ENCODE measurements at places on chromosomes 12 and 14.

GRCh38 chr12:124242529-124243065 is 52.3 kb upstream of the RFLNA start:
- DNase-seq, result no peak

DNA sequence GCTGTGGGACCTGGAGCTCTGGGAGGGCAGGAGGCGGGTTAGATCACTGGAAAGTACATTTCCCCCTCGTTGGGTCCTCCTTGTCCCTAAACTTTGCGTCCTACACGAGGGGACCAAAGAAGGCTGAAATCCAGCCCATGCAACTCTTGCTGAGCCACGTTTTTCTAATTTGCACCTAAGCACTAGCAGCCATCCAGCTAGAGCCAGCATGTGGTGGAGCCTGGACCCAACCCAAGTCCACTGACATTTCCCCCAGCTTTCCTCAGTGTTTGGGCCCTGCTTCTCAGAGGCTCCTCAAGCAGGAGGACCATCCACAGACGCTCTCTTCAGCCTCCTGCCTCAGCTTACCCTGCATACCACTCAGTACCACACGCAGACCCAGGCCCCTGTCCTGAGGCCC is 49.7 kb downstream of the TSPAN11 start:
- DNase-seq, result no peak

GRCh38 chr12:103470664-103471063 is 25.1 kb downstream of the C12orf42 start:
- DNase-seq, result no peak

GRCh38 chr12:82363990-82364389 is 5.7 kb downstream of the METTL25 start:
- DNase-seq, result no peak

GRCh38 chr12:72369423-72369959 is 97.3 kb downstream of the TRHDE start:
- no peak for DNase-seq

DNA sequence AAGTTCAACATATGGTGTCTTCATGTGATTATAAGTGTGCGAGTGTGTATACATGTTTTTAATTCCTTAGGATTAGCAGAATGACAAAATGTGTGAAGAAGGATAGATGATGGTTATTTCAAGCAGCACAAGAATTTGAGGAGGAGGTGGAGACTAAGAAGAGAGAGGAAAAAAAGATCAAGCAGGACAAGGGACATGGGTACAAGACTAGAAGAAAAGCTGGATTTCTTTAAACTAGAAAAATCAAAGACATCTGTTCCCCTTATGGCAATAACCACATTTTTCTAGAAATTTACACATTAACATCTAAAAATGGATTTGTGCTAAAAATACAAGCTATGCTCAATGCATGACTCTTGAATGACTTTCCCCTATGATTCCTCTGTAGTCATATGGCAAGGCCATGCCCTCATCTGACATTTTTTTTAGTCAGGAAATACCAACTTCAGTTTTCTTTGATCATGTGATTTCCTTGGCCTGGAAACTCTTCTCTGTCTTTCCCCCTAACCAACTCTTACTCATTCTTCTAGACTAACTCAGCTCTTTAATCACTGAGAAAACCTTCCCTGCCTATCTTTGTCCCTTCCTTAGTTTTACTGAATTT is 435.8 kb downstream of the NRXN3 start:
- DNase-seq, result no peak

- DNase-seq, result no peak
Observed at GRCh38 chr12:15700595-15700994, 88.6 kb downstream of the EPS8 start.

- no peak for DNase-seq
Observed at GRCh38 chr12:82896979-82897378, 210.3 kb downstream of the TMTC2 start.

GRCh38 chr12:4153343-4153892 is 120.1 kb upstream of the CCND2 start:
- DNase-seq, result no peak

- DNase-seq, result no peak
Observed at GRCh38 chr14:89853936-89854693, 100.4 kb downstream of the EFCAB11 start.

- no peak for DNase-seq
Observed at GRCh38 chr14:77203611-77204458, 22.2 kb downstream of the TMEM63C start.

DNA sequence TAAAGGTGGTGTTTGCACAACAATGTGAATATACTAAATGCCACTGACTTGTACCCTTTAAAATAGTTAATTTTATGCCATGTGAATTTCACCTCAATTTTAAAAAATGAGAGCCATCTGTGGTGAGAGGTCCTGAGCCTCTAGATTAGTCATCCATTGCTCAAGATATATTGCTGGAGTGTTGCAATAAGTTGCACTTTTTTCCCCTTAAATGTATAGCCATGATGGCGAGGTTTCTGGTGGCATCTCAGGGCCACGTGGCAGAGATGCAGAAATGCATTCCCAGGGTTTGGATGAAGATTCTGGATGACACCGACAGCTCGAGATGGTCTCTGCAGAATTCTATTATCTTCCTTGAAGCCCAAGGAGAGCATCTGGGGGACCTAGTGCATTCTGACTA is 153.7 kb downstream of the AACS start:
- DNase-seq, result no peak

GRCh38 chr12:80313209-80313608 is 130.8 kb upstream of the PTPRQ start:
- DNase-seq, result no peak

- DNase-seq, result no peak
Observed at GRCh38 chr12:111867531-111867930, 25.5 kb downstream of the MAPKAPK5 start.

DNA sequence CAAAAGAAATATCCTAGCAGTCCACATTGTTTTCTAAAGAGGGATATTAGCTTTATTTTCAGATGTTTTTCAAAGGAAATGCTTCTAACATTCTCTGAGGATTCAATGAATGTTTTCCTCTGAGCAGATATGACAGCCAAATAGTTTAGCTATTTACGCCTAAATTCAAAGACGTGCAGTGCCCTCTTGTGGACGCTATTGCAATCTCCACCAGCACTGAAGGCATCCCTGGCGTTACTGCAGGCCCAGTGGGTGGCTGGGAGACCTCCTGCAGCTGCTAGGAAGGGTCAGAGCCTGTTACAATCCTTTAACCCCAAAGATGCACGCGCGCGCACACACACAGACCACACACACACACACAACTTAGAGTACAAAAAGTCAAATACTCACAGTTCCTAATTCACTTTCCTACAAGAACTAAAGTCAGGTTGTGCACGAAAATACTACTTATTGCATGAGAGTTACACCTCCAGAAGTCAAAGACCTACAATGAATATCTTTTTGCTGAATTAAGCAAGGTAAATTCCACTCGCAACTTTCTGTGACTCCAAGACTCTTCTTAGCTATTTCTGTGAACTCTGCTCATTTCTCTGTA is 589.3 kb upstream of the TMEM132C start:
- DNase-seq, result peak; percentile 89

DNA sequence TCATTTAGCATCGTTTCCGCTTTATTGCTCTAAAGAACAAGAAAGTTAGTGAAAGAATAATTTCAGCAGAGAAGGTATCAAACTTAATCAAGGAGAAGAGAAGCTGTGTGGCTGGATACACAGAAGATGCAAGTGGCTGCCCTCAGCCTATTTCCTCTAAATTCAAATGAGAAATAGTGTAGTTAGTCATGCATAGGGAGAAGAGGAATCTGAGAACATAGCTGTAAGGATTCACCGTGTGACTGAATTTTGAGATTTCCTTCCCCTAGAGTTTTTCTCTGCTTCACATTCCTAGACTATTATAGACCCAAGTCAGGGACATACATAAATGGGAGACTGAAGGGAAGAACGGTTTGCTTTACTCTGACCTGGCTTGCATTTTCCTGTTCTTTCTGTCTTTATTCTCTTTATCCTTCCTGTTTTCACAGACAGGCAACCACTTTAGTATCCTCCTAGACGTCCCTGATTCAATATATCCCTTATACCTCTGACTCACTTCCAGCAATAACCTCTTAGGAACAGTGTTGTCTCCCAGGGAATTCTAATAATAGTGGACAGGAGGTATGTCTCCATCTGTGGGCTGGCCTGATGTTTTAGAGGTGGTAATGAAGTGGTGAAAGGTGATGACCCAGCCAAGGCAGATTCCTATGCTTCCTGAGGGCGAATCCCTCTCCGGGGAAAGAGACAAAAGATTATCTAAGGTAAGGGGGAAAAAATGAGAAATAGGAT is 7.0 kb downstream of the RNASE10 start:
- DNase-seq, result no peak

- DNase-seq, result no peak
Observed at GRCh38 chr12:66371982-66372381, 69.7 kb downstream of the HELB start.

DNA sequence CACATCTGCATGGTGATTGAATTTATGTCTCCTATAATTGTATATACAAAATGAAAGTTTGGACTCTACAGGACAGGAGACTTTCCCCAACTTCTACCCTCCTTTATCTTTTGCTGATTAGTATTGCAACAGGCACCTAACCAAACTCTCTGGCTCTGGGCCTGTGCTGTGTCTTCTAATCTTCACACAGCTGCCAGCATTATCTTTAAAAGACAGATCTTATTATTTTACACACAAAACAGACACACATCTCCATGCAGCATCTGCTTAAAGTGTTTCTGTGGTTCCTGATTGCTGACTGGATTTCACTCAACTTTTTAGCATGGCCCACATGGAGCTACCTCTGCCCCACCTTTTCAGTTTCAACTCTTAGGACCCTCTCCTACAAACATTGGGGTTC is 154.9 kb upstream of the PELI2 start:
- no peak for DNase-seq

GRCh38 chr14:80208461-80208860 is 2.8 kb downstream of the DIO2 start:
- no peak for DNase-seq

DNA sequence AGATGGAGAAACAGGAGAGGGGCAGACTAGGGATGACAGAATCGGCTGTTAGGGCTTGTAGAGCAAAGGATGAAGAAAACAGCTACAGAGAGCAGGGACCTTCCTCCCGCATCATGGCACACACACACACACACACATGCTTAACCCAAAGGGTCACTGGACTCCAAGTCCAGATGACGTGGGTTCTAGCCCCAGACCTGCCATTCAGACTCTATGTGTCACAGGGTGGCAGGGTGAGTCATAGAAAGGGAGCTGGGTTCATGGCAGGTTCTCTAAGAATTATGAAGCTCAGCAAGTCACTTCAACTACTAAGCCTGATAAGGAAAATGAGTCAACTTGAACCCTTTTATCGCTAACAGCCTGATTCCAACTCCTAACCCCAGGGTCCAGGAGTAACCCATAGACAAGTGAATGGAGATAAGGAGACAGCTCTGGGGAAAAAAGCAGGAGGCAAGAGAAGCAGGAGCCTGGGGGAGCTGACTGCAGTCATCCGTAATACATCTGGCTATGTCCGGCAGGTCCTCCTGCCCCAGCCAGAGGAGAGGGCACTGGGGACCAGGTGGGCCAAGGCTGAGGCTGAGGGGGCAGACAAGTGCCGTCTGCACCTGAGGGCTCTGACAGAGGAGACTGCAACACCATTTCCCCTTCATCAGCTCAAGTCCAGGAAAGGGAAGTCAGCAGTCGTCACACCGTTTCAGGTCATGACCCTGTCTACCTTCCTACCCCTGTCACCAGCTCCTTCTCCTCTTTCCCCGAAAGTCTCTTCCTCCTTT is 3.6 kb upstream of the TNFRSF1A start:
- no peak for DNase-seq

- no peak for DNase-seq
Observed at GRCh38 chr12:93302331-93303229, 75.1 kb upstream of the NUDT4 start.

- DNase-seq, result no peak
Observed at GRCh38 chr12:57268264-57268663, 17.3 kb upstream of the STAC3 start.

- no peak for DNase-seq
Observed at GRCh38 chr12:57853864-57854556, 7.5 kb upstream of the CTDSP2 start.

- no peak for DNase-seq
Observed at GRCh38 chr12:26317942-26318575, 122.7 kb downstream of the SSPN start.

DNA sequence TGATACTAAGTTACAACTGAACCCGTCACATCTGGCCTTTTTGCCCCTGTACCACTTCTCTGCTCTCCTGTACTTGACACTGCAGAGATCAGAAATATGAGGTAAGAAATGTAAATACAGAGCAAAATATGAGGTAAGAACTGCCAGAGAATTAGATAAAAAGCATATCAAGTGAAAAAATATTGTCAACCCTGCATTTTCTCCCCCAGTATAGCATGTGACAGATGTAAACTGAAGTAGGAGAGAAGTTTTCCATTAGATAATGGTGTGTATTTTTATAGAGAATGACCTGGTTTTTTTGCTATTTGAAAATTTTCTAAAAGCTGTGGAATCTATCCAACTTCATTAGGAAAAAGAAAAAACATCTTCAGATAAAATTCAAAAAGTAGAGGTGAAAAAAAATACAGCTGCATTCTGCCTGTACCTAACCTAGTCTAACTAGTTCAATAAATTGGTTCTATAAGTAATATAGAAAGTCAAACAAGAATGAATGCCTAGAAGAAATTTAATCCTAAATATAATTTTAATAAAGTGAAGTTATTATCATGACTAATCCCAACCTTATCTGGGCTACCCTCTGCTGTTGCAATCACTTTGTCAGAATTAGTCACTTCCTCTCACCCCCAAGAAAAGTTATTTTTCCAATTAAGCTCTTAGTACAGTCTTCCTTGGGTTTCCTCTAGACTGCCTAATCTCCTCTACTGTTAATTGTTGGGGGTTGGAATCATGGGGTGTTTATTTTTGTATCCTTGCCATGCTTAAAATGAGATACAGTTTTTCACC is 210.0 kb downstream of the RASSF9 start:
- DNase-seq, result no peak

GRCh38 chr12:3965046-3965445 is 91.8 kb upstream of the PARP11 start:
- DNase-seq, result no peak

- no peak for DNase-seq
Observed at GRCh38 chr12:132649226-132649945, 30.8 kb downstream of the P2RX2 start.

- no peak for DNase-seq
Observed at GRCh38 chr14:102893452-102893851, 29.0 kb upstream of the AMN start.

DNA sequence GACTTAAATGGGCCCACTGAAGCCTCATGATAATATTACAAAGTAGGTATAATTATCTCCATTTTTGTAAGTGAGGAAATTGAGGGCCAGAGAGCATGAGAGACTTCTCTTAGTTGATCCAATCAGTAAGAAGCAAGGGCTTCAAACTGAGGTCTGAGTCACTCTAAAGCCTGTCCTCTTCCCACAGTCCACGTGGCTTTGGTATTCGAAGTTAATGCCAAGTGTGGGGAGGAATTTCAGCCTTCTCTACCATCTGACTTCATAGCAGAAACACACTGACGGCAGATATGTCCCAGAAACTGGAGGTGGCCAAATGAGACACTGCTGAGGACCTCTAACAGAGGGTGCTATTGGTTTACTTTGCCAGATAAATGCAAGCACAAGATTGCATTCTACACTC is 114.4 kb upstream of the OVCH1 start:
- DNase-seq, result no peak

GRCh38 chr14:53055003-53055402 is 98.1 kb downstream of the DDHD1 start:
- DNase-seq, result no peak
